A549 treated with CORT108297 at 1 μM for 4 hours (cell line): ENCODE measurements at places on chromosomes 1 and 21. TPM values are rescaled to one million over a fixed set of nuclear protein-coding genes. Genes with fewer than 3 reads are reported as not detected.

REN gene
- total RNA-seq, result not detected in 5 replicates

C1orf210 gene
- total RNA-seq, result not detected in 5 replicates

IQGAP3 gene
- 12.2 to 20.9 TPM (median 18.6 TPM) in 5 replicates for total RNA-seq

PLA2G2F gene
- not detected in 5 replicates for total RNA-seq

LRRN2 gene
- total RNA-seq, result 14.3 to 20.0 TPM (median 16.5 TPM) in 5 replicates

ZNF648 gene
- total RNA-seq, result not detected in 5 replicates

OR2M7 gene
- not detected in 5 replicates for total RNA-seq

UTS2 gene
- not detected in 5 replicates for total RNA-seq

KCNJ6 gene
- total RNA-seq, result 2.0 to 3.3 TPM (median 3.1 TPM) in 5 replicates

TNNT2 gene
- 0.10 TPM in 1 of 5 replicates, not detected in the others for total RNA-seq

PHC2 gene
- total RNA-seq, result 82.0 to 93.3 TPM (median 85.9 TPM) in 5 replicates

PRR9 gene
- not detected in 5 replicates for total RNA-seq

FTCD gene
- 0.12 TPM in 1 of 5 replicates, not detected in the others for total RNA-seq

FCGR3B gene
- total RNA-seq, result not detected in 5 replicates

ZNF683 gene
- not detected in 5 replicates for total RNA-seq

CYP4X1 gene
- 0.04 to 0.07 TPM (median 0.06 TPM) in 3 of 5 replicates, not detected in the others for total RNA-seq

RCSD1 gene
- total RNA-seq, result 0.05 to 0.09 TPM (median 0.05 TPM) in 5 replicates

LHX8 gene
- 0.81 to 1.4 TPM (median 1.2 TPM) in 5 replicates for total RNA-seq

CDK11A gene
- total RNA-seq, result 19.0 to 25.8 TPM (median 24.6 TPM) in 5 replicates

RIPK4 gene
- 13.4 to 17.3 TPM (median 15.3 TPM) in 5 replicates for total RNA-seq

SLC66A1 gene
- 14.9 to 26.8 TPM (median 23.2 TPM) in 5 replicates for total RNA-seq

SIM2 gene
- total RNA-seq, result 7.7 to 11.7 TPM (median 11.0 TPM) in 5 replicates

LRRC71 gene
- total RNA-seq, result 0.07 to 0.21 TPM (median 0.13 TPM) in 5 replicates

HJV gene
- not detected in 5 replicates for total RNA-seq

KPRP gene
- total RNA-seq, result not detected in 5 replicates

TTC39A gene
- total RNA-seq, result 0.96 to 2.2 TPM (median 1.1 TPM) in 5 replicates

PLCH2 gene
- 0.16 to 0.33 TPM (median 0.28 TPM) in 5 replicates for total RNA-seq

ANKRD34A gene
- total RNA-seq, result 0.10 to 0.23 TPM (median 0.16 TPM) in 5 replicates

CD101 gene
- 0.10 to 0.46 TPM (median 0.29 TPM) in 5 replicates for total RNA-seq

ZBTB8A gene
- total RNA-seq, result 3.4 to 4.2 TPM (median 3.6 TPM) in 5 replicates

PEAR1 gene
- total RNA-seq, result 7.8 to 11.1 TPM (median 9.9 TPM) in 5 replicates

GBP4 gene
- 0.01 to 0.10 TPM (median 0.03 TPM) in 4 of 5 replicates, not detected in the other for total RNA-seq

CD1E gene
- not detected in 5 replicates for total RNA-seq
